ENCODE measurements at places on chromosomes 12 and 14. TPM values are rescaled to one million over a fixed set of nuclear protein-coding genes. Genes with fewer than 3 reads are reported as not detected.

DNA sequence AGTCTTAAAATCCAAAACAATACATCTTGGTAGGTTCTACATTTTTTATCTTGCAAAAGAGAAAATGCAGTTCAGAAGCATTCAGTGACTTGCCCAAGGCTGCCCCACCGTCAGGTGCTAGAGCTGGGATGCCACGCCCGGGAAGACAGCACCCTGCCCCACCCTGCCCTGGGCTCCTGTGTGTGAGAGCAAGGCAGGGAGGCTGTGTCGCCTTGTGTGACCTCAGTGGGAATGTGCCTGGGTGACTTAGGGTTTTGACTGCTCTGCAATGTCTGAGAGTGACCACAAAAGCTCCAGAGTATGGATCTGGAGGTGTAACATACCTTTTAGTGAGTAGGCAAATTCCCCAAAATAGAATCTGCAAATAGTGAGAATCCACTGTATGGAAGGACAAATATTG lies 60.0 kb downstream of the AACS start:
- H3K4me1 ChIP-seq = no peaks in the 10 kb centered on the region
- no peak for DNase-seq
- no peaks in the 10 kb centered on the region for H3K27me3 ChIP-seq

GRCh38 chr12:107327651-107328182 lies 234.4 kb upstream of the CRY1 start:
- H3K36me3 ChIP-seq = no peaks in the 10 kb centered on the region
- no peak overlapping the region for H3K4me3 ChIP-seq
- no peaks in the 10 kb centered on the region for H3K27me3 ChIP-seq
- H3K4me1 ChIP-seq = no peaks in the 10 kb centered on the region

GRCh38 chr14:81423504-81423903 lies 23.4 kb upstream of the STON2 start:
- no peaks in the 10 kb centered on the region for H3K27me3 ChIP-seq
- no peak for DNase-seq

GRCh38 chr14:61812347-61813095 lies 50.3 kb downstream of the SNAPC1 start:
- no peak for DNase-seq
- no peaks in the 10 kb centered on the region for H3K4me1 ChIP-seq
- H3K27ac ChIP-seq = no peak within 1 kb of the TSS
- no peak within 1 kb of the TSS for H3K4me3 ChIP-seq
- H3K27me3 ChIP-seq = peaks cover 17% of the 10 kb centered on the region

GRCh38 chr12:99282086-99282485 lies 365.5 kb upstream of the GARIN6 start:
- H3K36me3 ChIP-seq = no peaks in the 10 kb centered on the region
- H3K27ac ChIP-seq = no peak overlapping the region
- H3K4me1 ChIP-seq = no peaks in the 10 kb centered on the region
- DNase-seq = no peak
- no peak overlapping the region for H3K4me3 ChIP-seq
- H3K27me3 ChIP-seq = no peaks in the 10 kb centered on the region

Gene PDE3A
- total RNA-seq = not detected
